ENCODE measurements at places on chromosomes 11 and 22. TPM values are rescaled to one million over a fixed set of nuclear protein-coding genes. Genes with fewer than 3 reads are reported as not detected.
A peak's percentile ranks its signal among the peaks of the same experiment; 100 is the strongest.

EHF gene
- polyA plus RNA-seq, result 24.6 TPM

CADM1 gene
- 161 TPM for polyA plus RNA-seq

BBOX1 gene
- polyA plus RNA-seq, result 58.8 TPM

PKNOX2 gene
- polyA plus RNA-seq, result 13.9 TPM

DNA sequence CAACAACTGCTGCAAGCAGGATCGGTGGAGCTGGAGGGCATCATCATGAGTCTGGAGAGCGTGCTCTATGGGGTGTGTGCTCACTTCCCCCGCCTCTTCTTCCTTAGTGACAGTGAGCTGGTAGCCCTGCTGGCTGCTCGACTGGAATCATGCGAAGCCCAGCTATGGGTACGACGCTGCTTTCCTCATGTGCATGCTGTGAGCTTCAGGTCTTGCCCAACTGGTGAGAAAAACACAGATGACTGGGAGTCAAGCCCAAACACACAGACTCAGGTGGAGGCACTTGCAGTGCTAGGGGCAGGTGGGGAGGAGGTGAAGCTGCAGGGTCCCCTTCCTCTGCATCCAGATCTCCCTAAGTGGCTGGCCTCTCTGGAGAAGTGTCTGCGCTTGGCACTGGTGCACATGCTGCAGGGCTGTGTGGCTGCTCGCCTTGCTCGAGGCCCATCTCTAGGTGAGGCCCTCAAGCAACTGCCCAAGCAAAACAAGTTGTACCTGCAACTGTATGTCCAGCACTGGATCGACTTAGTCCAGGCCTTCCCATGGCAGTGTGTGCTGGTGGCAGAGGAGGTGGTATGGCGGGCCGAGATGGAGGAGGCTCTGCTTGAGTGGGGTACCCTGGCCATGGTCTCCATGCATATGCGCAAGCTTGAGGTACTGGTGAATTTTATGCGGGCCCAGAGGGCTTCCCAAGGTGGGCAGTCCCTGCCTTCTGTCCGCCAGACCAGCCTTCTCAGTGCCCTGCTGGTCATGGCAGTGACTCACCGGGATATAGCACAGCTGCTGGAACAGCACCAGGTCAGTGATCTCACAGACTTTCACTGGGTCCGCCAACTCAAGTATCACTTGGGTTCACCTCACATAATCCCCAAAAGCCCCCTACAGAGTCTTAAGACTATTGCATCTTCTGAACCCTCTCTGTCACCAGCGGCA lies 48.1 kb downstream of the DNHD1 start:
- no peak for DNase-seq

- DNase-seq, result no peak
Measured at GRCh38 chr11:64583296-64584262, 7.4 kb upstream of the SLC22A12 start.

DNA sequence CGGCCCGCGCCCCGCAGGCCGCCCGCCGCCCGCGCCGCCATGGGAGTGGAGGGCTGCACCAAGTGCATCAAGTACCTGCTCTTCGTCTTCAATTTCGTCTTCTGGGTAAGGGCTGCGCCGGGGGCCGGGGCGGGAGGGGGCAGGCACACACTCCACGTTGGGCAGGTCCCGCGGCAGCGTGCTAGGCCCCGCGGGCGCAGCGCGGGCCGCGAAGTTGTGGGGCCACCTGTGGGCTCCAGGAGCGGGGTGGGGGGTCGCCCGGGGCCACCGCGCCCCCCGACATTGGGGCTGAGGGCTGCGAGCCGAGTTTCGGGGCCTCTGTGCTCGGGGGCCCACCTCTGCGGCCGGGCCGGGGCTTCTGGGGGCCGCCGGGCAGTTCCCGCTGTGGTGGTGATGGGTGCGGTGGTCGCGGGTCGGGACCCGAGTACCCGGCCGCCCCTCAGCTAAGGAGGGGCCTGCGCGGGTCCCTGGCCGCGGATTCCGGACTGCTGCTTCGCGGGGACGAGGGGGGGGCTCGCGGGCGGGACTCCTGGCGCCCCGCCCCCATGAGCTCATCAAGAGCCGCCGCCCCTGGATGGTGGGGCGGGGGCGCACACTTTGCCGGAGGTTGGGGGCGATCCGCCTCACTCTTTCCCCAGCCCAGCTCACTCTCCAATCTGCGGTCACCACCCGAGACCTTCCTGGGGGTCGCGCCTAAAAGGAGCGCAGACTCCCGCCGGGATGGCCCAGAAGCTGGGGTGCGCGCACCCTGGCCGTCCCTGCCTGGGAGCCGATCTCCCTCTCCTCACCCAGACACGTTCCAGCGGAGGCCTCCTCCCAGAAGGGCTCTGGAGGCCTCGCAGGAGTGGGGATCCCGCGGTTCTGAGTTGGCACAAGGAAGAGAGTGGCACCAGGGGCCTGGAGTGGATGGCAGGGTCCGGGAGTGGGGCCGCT lies 667 bp downstream of the CD81 start:
- DNase-seq, result peak; percentile 76

GRCh38 chr11:113253406-113253805 lies 61.0 kb upstream of the TTC12 start:
- DNase-seq, result no peak

Data from left kidney (tissue), 8 donors.